Suppressor macrophage treated with lipopolysaccharide for 1 hour (primary cell): ENCODE measurements at places on chromosomes 4 and X.

DNA sequence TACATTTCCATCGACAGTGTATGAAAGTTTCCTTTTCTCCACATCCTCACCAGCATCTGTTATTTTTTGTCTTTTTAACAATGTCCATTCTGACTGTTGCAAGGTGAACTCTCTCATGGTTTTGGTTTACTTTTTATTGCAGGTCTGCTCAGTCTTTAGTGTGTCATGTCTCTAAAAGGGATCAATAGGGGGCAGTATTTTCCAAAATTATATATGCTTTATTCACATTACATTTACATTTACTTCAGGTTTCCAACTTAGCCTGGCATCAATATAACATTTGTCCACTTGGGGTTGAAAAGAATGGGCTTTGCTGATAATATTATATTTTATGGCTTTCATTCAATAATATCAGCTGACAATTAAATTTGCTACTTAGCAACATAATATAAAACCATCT is 265.0 kb upstream of the SLITRK2 start:
- DNase-seq = no peak

DNA sequence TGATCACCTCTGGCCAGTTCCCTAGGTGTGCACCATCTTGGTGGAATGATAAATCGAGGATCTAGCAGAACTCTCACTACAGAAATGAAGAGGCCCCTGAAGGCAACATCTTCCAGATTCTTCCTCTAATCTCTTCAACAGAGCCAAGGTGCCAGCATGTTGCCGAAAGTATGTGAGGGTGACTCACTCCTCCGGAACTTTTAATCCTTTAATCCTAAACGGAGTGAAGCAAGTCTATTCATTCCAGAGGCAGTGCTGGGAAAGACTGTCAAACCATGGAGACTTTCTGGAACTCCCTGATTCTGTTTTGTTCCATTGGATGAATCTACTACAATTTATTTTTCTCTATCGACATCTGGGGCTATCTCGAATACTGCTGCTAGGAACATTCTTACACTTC is 68.7 kb downstream of the SUPT20HL2 start:
- DNase-seq = no peak

- DNase-seq = no peak
These were observed 579.2 kb downstream of the BCOR start for GRCh38 chrX:39518476-39519029.

- no peak for DNase-seq
These were observed 63.2 kb downstream of the NPY1R start for GRCh38 chr4:163269166-163269565.

DNA sequence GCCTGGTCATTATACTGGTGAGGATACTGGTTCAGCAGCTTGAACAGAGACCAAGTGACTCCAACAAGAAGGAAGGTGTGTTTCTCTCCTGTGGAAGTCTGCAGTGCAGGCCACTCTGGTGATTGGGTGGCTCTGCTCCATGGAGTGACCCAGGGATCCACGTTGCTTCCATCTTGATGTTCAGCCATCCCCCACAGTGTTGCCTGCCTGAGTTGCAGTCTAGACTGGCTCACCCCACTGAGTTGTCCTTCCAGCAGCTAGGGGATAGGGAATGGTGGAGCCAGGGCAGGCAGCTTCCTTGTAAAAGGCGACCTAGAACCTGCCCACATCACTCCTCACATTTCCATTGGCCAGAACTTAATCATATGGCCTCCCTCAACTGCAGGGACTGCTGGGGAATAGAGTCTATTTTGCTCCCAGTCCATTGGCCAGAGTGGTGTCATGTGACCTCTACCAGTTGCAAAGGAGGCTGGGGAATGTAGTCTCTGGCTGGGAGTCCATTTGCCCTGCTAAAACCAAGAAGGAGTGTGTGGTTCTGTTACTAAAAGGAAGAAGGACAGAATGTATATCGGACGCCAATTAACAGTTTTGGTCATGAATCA is 8.0 kb downstream of the MAN2B2 start:
- DNase-seq = peak; percentile 4

DNA sequence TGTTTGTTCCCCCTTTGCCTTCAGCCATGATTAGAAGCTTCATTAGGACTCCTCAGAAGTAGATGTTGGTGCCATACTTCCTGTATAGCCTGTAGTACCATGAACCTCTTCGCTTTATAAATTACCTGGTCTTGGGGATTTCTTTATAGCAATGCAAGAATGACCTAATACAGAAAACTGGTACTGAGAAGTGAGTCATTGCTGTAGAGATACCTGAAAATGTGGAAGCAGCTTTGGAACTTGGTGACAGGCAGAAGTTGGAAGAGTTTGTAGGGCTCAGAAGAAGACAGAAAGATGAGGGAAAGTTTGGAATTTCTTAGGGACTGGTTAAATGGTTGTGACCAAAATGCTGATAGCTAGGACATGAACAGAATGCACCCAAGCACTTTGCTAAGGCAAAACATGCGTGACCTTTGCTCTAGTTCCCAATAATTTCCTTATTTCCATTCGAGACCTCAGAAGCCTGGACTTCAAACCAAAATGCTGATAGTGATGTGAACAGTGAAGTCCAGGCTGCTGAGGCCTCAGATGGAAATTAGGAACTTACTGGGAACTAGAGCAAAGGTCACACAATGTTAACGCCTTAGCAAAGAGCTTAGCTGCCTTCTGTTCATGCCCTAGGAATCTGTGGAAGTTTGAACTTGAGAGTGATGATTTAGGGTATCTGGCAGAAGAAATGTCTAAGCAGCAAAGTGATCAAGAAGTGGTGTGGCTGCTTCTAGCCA is 3.0 kb upstream of the USP46 start:
- DNase-seq = no peak

DNA sequence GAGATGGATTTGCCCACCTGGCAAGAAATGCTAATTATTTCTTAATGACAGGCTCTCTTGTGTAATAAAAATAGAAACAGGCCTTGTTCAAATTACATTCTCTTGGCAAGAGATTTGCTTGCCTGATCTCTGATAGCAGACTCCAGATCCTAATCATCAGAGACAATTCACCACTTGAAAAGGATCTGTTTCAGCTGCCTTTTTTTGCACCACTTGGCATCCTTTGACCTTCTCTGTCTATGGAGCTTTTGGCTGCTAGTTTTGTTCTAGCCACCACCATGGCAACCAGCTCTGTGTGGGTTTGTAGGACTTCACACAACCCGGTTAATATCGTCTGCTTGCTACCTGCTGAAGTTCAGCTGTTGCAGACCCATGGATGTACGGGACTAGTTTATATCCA is 241.1 kb upstream of the TLL1 start:
- no peak for DNase-seq

- no peak for DNase-seq
These were observed 852.7 kb upstream of the SLIT2 start for GRCh38 chr4:19399001-19399400.

- DNase-seq = no peak
These were observed 19.1 kb downstream of the GSX2 start for GRCh38 chr4:54118850-54119589.

DNA sequence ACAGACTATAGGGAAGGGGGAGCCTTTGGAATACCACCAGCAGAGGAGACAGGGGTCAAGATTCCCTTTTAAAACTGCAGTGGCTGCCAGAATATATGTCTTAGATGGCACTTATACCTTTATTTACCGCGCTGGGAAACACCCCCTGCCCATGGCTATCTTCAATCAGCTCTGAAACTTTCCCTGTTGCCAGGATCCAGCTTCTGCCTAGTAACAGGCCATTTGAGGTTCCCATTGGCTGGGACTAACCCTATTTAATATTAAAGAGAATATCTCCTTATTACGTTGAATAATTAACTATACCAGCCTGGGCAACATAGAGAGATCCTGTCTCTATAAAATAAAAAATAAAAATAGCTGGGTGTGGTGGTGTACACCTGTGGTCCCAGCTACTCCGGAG is 23.8 kb downstream of the SOWAHB start:
- no peak for DNase-seq

- DNase-seq = peak; percentile 60
These were observed 19.4 kb downstream of the AWAT2 start for GRCh38 chrX:70030301-70030767.

DNA sequence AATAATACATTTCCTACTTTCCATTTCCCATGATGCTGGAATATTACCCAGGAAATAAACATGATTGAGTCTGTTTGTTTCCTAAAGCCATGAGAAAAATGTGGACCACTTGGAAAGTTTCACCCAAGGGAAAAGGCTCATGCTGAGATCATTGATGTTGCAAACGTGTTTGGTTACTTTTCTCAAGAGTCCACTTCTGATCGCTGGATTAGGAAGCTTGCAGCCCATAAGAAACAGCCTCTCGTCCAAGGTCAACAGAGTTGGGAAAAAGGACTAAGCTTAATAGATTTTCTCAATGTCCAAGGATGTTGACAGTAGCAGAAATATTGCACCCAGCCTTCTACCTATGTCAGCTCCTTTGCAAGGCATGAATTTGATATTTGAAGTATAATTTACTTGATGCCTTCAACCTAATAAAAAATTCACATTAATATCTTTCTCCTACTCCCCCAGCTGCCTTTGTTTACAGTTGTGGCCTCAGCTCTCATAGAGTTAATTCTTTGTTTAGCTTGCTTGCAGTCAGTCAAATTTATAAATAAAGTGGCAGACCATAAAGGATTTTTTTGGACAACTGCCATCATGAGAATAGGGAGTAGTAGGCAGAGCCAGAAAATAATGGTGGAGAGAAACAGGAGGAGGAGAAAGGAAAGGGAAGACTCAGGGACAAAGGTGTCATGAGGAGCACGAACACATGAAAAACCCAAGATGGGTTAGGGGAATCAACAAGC is 65.6 kb upstream of the BLTP1 start:
- DNase-seq = no peak
